ENCODE measurements at places on chromosomes 16 and 17.

DNA sequence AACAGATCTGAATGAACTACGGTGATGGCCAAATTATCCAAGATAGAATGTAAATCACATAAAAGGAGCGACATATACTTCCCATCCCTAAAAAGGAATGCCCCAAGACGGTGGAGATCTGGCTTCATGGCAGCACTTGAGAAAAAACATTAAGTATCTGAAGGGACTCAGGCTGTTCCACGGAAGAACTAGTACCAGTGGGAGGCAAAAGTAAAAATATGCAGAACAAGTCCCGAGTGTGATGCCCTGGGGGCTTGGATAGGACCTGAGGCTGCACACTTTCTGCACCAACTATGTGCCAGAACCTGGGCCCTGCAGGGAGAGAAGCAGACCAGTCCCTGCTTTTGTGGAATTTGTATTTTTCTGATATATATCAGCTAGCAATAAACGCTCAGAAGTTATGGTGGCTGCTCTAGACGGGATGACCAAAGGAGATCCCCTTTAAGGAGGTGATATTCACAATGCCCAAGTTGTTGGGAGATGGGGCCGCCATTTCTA, 539 bp upstream of the CKLF start:
- DNase-seq: no peak

- no peak for DNase-seq
Observed at GRCh38 chr16:69094501-69094900, 11.0 kb upstream of the HAS3 start.

DNA sequence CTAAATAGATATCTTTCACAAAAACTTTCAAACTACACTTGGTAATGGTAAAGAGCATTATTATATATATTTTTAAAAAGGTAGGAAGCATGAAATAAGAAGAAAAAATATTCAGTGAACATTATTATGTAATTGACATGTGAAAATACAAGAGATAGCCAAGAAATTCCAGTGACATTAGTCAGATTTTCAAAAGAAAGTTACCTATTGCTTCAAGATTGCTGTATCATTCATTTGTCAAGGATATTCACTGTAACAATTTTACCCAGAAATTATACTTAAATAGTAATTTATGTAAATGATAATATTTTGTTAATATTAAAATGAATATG, 350.2 kb downstream of the KIF2B start:
- DNase-seq: no peak

DNA sequence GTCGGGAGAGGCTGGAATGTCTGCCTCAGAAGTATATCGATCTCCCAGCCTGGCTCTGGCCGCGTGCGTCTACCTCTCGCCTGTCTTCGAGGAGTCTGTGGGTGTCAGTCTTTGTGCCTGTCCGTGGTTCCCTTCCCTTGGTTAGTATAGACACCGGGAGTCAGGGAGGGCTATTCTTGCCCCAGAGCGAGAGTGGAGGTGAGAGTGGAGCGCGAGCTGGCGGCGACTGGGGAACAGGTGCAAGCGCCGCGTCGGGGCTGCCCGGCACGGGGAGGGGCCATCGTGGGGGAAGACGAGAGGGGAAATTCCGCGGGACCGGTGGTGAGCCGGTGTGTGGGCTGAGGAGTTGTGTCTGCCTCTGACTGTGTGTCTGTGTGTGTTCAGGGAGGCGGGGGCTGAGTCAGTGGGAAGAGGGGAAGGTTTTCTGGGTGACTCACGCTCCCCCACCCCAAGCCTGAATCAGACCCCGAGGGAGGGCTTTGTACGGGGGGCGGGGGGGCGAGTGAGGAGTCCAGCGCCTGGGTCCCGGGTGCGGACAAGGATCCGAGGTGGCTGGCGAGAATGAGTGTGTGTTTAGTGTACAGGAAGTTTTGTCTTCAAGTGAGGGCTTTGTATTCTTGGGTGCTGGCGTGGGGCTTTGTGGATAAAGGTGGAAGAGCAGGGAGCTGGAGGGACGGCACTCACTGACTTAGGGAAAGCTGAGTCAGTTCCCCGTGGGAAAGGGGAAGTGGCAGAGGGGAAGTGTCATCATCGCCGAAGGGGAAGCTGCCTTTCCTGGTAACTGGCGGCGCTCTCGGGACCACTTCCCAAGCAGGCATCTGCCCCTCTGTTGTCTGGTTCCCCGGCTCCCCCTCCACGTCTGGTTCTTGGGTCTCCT, 8.6 kb downstream of the KDM6B start:
- peak; percentile 95 for DNase-seq

DNA sequence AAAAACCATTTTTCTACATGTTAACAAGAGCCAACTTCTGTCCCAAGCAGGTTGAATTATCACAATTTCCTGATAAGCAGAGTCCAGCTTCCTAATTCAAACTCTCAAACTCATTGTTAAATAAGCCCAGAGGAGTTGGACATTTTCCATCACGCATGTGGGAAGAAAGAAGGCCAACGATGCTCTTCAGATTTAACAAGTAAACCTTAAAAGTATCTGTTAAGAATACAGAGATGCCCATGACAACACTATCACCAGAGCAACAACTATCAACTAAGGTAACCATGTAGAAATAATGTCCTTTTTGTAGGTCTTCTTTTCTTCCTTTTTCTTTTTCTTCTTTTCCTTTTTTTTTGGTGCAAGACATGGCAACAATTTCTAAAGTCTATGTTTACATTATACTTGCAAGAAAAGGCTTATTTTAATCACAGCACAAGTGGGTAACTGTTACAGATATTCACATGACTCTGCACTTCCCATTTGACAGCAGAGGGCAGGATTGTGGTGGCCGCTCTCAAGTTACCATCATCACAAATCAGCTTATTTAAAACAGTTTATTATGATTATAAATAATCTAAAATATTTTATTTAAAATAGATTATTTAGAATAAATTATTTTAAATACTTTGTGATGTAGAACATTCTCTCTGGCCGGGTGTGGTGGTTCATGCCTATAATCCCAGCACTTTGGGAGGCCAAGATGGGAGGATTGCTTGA, 35.7 kb upstream of the DHRS7B start:
- DNase-seq: no peak

DNA sequence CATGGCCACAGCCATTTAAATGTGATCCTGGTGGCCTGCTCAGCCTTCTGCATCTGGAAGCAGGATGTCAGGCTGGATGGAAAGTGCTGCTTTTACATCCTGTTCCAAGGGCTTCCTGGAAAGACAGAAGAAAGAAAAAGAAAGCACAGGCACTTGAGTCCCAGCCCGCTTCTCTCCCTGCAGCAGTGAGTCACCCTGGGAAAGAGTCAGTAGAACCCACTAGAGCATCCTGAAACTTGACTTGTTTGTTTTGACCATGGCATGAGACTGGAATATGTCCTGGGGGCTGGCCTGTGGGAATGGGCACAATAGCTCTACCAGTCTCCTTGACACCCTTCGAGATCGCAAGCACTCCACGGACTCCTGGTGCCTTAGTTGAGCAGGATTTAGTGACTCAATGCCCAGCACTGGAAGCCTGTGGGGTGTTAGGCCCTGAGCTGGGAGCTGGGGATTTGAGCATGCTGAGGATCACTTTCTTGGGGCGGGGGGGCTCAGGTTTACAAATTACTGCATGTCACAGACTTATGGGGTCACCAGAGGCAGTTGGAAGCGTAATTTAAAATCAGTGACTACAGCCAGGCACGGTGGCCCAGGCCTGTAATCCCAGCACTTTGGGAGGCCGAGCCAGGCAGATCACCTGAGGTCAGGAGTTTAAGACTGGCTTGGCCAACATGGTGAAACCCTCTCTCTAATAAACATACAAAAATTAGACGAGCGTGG, 22.1 kb upstream of the GNA13 start:
- no peak for DNase-seq

DNA sequence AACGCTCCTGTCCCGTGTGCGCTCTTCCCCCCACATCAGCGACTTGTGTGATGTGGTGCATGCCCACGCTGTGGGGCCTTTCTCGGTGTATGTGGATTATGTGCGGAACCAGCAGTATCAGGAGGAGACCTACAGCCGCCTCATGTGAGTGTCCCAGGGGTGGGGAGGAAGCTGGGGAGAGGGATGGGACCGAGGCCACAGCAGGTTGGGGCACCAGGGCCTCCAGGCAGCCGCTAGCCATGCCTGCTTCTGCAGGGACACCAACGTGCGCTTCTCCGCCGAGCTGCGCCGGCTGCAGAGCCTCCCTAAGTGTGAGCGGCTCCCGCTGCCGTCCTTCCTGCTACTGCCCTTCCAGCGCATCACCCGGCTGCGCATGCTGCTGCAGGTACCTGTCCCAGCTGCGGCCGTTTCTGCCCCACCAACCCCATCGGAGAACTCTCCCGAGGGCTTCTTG, 5.8 kb downstream of the ARHGEF15 start:
- no peak for DNase-seq

GRCh38 chr16:53458635-53459034, 24.4 kb downstream of the RBL2 start:
- DNase-seq: no peak

DNA sequence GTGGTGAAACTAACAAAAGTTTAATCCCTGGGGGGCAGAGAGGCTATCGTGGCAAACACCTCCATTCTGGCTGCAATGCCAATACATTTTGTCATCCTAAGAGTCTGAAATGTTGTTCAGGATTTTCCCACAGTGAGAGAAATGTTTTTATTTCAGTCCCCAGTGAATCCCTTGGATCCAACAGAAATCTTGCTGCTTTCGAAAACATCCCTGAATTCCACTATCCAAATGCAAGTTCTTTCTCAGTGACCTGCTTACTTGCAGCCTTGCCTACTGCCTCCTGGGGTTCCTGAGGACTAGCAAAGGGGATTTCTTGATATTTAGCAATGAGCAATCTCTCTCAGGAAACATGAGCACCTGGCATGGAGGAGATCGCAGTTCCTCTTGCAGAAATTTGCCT, 202.1 kb upstream of the IRX3 start:
- DNase-seq: no peak

DNA sequence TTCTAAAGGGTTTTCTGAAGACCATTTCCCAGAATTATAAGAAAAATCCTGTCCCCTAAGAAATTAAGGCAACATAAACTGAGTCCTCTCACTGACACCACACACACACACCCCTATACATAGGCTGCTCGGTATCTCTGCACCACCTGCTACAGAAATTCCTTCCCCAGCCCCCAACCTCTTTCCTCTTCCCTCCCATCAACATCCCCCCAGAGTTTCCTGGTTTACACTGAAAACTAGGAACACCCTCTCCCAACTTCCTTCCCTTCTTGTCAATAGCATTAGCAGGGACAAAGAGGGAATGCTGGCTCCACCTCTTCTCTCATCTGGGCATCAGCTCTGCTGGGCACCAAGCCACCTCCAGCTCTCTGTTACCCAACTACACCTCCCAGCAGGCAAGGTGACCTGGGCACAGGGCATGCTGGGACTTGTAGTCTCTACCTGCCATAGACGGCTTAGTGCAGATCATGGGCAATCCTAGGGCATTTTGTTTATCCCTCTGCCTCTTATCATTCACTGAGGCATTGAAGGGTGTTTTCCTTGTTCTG, 15.7 kb downstream of the CAVIN1 start:
- peak; percentile 49 for DNase-seq

GRCh38 chr16:65710107-65710506, 588.2 kb upstream of the CDH11 start:
- DNase-seq: no peak

DNA sequence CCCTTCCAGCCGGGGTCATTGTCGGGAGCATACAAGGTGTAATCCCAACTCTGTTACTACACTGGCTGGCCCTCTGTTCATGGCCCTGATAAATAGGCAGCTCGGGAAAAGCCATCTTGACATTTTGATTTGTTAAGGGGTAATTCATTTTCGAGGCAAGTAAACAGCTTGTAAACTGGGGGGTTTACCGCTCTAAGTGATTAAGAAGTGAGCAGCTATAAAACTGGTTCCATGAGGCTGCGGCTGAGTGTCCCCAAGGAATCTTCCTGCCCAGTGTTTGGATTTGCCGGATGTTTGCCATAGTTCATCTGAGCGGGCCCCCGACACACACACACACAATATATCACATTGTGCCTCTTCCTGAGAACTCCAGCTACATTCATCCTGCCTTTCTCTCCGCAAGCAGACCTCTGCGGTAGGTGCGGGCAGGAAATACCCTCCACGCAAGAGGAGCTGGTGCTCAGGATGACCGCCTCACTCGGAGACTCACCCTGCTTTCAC, 92.2 kb downstream of the SOCS1 start:
- no peak for DNase-seq

- no peak for DNase-seq
Observed at GRCh38 chr17:56230660-56231059, 77.4 kb downstream of the ANKFN1 start.

DNA sequence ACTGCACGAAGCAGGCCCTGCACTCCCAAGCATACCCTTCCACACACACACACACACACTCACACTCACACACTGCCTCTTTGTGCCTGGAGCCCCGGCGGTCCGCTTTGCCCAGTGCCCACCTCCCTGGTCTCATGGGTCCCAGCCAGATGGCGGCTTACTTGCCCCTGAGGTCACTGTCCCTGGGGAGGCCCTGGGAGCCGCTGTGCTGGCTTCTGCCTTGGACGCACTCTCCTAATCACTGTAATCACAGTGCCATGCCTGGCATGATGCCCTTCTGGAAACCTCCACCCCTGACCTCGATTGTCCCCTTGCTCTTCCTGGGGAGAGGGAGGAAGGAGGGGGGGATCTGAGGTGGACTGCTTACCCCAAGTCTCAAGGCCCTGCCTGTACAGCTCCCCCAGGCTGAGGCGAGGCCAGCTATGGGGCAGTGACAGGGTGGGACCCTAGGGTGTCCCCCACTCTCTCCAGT, 36.0 kb downstream of the ARHGAP23 start:
- no peak for DNase-seq

GRCh38 chr16:65061935-65062518, 59.8 kb downstream of the CDH11 start:
- no peak for DNase-seq

DNA sequence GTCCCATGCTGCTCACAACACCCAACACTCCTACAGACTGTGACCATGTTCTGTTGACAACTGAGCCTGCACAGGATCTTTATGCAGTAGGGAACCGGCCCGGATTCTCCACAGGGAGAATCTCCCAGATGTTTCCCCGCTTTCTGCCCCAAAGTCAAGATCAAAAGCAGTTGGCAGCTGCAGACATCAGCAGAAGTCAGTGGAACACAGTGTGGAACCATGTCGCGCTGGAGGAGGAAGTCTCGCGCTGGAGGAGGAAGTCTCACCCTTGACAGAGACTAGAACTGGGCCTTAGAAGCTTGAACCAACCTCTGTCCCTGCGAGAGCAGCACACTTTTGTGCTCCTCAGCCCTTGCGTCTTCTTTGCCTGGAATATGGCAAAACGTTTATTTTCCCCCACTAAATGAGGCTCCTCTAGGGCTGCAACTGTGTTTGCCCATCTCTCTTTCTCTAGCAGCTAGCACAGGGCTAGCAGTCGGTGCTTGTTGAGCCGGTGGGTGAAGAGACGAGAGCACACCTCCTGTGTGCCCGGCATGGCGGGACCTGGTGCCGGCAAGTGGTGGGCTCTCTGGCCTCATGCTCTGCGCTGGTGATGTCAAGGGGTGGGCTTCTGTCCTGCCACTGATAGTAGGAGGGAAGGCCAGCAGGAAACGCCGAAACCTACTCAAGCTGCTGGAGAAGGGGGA, 2.1 kb upstream of the MRC2 start:
- DNase-seq: no peak

- no peak for DNase-seq
Observed at GRCh38 chr16:12009462-12009861, 32.9 kb downstream of the SNX29 start.
